AG09319 (cell line): ENCODE measurements at places on chromosomes 16 and 17.

DNA sequence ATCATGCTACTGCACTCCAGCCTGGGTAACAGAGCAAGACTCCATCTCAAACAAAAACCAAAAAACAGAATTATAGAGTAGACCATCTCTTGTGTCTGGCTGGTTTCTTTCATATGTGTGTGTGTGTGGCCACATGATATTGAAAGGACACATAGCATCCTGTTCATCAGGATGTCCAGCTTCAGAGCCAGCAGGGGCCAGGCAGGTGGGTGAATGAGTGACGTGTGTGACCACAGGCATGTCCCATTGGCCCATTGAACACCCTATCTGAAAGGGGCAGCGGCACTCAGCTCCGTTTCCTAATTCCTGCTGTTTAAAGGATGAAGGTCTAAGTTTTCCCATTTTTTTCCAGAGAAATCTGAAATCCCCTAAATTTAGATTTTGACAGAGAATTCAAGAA is 174.2 kb downstream of the PRKCB start:
- DNase-seq, result no peak

GRCh38 chr16:19410435-19411171 is 7.1 kb upstream of the TMC5 start:
- no peak for DNase-seq

DNA sequence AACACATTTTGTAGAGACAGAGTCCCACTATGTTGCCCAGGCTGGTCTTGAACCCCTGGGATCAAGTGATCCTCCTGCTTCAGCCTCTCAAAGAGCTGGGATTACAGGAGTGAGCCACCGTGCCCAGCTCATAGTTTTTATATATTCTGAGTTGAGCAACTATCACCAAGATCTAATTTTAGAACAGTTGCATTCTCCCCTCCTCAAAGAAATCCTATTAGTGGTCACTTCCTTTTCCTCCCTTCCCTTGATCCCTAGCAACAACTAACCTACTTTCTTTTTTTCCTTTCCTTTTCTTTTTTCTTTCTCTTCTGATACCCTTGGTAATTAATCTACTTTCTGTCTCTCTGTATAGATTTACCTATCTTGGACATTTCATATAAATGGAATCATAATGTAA is 61.5 kb upstream of the B4GALNT2 start:
- DNase-seq, result no peak

DNA sequence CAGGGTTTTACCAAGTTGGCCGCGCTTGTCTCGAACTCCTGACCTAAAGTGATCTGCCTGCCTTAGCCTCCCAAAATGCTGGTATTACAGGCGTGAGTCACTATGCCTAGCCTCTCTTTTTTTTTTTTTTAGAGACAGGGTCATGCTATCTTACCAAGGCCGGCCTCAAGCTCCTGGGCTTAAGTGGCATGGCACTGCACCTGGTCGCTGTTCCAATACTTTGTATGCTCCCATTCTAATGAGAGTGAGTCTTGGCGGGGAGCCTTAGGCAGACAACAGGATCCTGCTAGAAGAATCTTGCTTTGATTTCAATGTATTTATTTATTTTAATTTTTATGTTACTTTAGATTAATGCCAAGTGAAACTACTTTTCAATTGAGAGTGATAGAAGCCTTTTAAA is 21.9 kb downstream of the TOM1L2 start:
- no peak for DNase-seq

GRCh38 chr16:24372824-24373223 is 116.7 kb downstream of the CACNG3 start:
- no peak for DNase-seq

GRCh38 chr16:75317101-75317522 is 65.7 kb upstream of the BCAR1 start:
- no peak for DNase-seq
